Esophagus muscularis mucosa (tissue), 4 donors: ENCODE measurements at places on chromosomes 11 and 22.

GRCh38 chr11:2541881-2542361 lies 97.1 kb downstream of the KCNQ1 start:
- DNase-seq, result no peak

GRCh38 chr11:74185285-74185684 lies 14.2 kb downstream of the PPME1 start:
- DNase-seq, result no peak

DNA sequence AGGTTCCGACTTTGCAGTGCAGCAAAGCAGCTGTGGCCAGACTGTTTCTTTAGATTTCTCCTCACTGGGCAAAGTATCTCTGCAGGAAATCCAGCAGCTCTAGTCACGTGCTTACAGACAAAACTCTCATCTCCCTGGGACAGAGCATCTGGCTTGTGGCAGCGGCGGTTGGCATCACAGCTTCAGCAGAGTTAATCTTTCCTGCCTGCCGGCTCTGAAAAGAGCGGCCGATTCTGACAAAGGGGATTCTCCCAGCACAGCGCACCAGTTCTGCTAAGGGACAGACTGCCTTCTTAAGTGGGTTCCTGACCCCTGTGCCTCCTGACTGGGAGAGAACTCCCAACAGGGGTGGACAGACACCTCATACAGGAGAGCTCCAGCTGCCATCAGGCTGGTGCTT lies 1357.3 kb upstream of the TENM4 start:
- DNase-seq, result no peak

DNA sequence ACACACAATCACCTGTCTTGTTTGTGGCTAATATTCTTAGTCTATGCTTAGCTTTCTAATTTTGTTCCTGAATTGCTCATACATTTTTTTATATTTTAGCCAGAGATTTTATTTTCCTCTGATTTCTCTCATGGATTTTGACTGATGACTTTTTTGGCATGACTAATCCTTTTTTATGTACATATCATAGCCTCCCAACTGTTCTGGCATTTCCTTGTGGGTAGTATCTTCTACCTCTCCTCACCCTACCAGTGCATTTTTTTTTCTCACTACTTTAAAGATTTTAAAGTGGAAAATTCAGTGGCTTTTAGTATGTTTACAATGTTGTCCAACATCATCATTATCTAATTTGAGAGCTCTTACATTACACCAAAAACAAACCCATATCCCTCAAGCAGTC lies 84.4 kb upstream of the TENM4 start:
- DNase-seq, result no peak

- DNase-seq, result no peak
Measured at GRCh38 chr11:117691516-117691915, 105.5 kb downstream of the DSCAML1 start.

DNA sequence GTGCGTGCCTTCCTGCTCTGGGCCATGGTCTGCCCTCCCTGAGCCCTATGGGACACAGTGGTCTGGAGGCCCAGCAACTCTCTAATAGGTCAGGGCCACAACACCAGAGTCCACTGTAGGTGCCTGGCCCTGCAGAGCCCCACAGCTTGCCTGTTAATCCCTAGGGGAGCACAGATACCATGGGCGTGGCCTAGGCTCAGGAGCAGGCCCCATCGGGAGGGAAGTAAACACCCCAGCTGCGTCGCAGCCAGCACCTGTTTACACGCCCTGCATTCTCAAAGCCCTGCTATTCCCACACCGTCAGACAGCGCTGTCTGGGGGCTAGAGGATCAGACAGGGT lies 2.5 kb downstream of the KCTD17 start:
- no peak for DNase-seq

GRCh38 chr22:17159504-17159951 lies 451 bp upstream of the HDHD5 start:
- DNase-seq, result no peak

DNA sequence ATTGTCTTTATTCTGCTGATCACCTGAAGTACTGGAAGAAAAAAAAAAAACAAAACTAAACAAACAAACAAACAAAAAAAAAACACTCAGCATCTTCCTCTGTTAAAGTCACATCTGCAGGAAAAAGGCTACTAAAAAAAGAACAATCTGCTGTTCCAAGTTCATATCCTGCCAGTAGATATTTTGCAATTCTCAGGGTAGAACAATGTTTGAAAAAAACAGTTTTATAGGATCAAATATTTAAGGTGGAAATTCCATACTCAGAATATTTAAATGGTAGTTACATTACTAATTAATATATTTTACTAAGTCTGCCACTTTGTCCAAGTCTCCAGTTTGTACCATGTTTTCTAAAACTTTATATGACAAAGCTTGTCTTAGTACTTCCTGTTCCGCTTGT lies 175.2 kb downstream of the SBF2 start:
- no peak for DNase-seq

DNA sequence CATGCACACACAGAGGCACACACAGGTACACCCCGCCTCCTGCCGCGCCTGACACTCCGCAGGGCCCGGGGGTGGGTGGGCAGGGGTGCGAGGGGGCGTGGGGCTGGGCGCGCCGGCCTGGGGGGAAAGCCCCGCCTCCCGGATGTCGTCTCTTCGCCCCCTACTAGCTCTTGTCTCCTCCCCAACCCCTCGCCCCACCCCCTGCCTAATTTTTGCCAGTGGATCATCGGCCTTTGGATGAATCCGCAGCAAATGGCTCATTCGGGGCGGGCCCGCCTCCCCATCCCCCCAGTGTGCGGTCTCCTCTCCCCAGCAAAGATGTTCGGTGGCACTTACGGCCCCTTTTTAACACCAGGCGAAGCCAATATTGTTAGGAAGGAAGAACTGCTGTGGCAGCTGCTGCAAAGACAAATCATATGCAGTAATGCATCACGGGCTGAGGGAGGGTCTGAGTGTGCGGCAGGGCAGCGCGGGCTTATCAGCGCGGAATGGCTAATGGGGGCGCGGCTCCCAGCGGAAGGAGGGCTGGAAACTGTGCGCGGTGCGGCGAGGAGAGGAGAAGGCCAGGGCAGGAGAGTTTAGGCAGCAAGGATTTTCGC lies 13.4 kb upstream of the NECTIN1 start:
- no peak for DNase-seq

DNA sequence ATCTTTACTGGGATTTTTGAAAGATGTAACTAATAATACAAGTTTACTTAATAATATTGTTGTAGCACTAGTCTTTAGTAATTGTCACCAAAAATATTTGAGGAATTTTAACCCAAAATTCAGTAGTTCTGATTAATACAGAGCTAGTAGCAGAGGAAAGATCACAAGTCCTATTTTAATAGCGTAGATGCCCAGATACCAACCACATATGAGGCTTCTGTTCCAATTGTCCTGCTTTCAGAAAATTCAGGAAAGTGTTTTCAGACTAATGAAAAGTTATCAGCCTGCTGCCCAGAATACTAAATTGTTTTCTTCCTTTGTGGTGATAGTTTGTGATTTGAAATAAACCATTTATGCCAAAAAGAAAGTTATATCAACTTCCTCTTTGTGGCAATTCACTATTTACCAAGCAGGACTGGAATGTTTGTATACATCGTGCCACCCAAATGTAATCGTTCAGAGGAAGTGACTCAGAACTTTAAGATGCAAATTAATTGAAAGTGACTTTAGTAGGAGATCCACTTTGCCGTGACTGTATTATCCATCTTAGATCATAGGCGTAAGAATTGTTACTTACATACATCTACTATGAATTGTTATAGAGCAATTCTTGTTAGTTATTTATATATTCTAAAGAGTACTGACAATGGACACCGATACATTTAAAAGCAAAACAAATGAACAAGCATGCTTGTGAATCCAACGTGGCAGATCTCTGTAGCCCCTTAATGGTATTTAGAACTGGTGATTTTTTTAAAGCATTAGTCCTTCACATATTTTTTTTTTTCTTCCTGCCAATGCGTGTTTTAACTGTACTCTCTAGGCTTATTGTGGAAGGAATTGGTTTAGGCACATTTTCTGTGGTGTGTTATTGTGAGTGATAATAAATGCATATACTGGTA lies 231.0 kb downstream of the DDX10 start:
- DNase-seq, result no peak

GRCh38 chr11:2960139-2960538 lies 30.9 kb upstream of the PHLDA2 start:
- DNase-seq, result no peak

GRCh38 chr11:78400116-78400515 lies 17.5 kb downstream of the GAB2 start:
- no peak for DNase-seq
